ENCODE measurements at places on chromosomes 16 and 17.
A peak's percentile ranks its signal among the peaks of the same experiment; 100 is the strongest.

GRCh38 chr17:312476-313148 lies 40.0 kb downstream of the RPH3AL start:
- DNase-seq: no peak

DNA sequence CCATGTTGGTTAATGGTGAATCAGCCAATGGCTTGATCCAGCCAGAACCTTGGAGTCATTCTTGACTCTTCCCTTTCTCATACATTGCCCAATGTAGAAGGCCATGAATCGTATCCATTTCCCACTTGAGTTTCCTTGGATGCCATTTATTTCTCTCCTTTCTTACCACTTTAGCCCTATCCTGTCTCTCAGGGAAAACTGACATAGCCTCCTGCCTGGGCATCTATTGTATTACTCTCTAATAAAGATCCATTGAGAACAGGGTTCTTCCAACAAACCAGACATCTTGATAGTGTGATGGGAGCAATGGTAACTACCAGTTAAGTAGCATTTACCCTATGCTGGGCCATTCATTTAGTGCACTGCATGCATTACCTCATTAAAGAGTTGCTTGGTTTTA lies 104.2 kb upstream of the CDH11 start:
- DNase-seq: no peak

DNA sequence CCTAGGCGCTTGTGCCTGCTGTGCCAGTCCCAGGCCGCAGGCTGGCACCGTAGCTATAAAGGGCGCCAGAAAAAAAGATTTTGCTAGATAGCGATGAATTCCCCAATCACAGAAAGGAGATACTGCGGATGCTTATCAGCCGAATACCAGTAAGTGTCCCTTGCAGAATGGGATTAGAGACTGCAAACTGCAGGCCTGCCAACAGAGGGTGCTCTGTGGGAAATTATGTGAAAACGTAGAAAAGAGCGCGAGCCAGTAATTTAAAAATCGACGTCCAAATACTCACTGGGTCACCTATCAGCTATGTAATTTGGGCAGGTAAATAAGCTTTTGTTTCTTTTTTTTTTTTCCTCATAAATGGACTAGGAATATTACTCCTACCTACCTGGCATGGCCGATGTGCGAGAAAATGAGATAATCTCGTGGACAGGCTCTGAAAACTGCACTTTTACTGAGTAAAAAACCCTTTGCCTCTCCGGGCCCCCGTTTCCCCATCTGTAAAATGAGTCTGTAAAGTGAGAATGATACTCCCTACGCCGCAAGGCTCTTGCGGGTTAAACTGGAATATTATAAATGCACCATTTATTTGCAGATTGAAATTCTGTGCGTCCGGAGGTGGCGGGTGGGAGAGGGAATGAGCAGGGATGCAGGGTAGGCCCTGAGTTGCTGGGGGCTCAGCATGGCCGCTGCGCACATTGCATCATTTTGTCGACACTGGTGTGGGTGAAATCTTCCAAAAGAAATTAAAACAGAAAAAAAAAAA lies 1.2 kb upstream of the COG1 start:
- DNase-seq: peak; percentile 76

DNA sequence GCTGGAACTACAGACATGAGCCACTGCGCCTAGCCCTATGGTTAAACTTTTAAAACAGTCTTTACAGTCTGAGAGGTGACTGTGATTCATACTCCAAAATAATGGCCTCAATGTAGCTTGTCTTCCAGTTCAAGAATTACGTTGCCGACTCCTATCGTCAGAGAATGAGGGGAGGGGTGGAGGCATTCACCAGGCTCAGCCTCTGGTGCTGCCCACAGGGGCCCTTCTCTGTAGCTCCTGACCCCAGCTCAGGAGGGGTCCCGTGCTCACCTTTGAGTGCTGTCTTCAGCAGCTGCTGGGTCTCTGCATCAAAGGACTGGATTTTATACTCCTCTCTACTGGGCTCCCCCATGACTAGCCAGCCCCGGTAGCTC lies 1.2 kb downstream of the MIF4GD start:
- no peak for DNase-seq

DNA sequence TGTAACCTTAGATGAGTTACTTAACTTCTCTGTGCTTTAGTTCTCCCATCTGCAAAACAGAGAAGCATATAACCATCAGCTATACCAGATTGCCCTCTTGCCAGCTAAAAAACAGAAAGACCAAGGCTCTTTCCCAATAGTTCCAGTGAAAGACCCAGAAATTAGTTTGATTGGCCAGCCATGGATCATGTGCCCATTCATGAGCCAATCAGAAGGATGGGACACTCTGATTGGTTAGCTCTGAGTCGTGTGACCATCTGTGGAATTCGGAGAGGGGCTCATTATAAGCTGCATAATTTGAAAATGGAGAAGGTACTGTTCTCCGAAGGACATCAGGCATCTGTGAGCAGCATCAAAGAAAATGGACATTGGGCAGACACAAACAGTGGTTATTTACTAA lies 155.2 kb downstream of the ABCC12 start:
- no peak for DNase-seq

Measured in lung microvascular endothelial cell (primary cell).